HCT116 (cell line): ENCODE measurements at places on chromosomes 11 and 22.

- DNase-seq: no peak
Measured at GRCh38 chr11:5690216-5690615, 626 bp downstream of the TRIM22 start.

- DNase-seq: no peak
Measured at GRCh38 chr11:3605283-3605662, 36.5 kb downstream of the ART5 start.

- no peak for DNase-seq
Measured at GRCh38 chr22:36731916-36732315, 28.4 kb upstream of the CACNG2 start.

DNA sequence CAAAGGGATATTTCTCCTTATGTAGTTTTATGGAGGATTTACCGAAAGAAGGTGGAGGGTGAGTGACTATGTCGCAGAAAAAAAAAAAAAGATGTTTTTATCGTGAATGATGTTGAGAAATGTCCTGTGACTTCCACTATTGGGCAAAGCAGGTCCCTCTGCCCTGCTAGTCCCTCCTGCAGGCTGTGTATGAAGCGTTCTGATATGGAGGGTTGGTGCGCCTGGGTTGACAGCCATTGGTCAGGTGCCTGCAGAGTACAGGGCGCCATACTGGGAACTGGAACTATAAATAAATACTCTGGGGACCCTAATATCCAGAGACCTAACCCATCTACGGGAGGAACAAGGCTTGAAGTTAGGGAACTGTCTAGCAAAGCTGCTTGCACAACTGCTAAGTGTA, 1.5 kb downstream of the IL17RA start:
- DNase-seq: no peak

- DNase-seq: no peak
Measured at GRCh38 chr22:40265783-40266182, 80.5 kb upstream of the ADSL start.

- DNase-seq: no peak
Measured at GRCh38 chr11:43239791-43240190, 72.0 kb upstream of the API5 start.

DNA sequence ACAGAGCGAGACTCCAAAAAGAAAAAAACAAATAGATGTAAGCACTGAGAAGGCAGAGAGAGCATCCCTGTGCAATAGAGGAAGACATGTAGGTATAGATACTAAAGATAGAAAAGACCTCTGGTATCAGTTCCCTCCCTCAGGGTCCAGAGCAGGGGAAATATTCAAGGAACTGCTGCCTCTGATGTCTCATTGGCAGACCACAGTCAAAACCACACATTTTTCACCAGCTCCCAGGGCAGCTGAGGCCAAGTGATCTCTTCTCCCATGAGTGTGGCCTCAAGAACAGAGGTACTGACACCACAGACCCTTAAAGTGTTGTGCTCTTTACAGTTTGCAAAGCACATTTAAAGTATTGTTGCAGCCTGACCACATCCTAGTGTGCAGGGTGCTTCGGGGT, 288.5 kb downstream of the NTM start:
- DNase-seq: no peak

DNA sequence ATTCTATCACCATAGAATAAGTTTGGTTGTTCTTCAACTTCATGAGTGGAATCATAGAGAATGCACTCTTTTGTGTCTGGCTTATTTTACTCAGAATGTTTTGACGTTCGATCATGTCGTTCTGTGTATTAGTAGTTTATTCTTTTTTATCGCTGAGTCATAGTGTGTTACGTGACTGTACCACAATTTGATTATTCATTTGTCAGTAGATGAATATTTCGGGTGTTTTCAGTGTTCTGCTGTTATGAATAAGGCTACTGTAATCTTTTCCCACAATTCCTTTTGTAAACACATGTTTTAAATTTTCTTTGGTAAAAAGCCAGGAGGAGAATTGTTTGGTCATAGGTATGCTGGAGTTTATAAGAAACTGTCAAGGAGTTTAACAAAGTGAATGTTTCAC, 279.9 kb upstream of the B3GAT1 start:
- DNase-seq: no peak

DNA sequence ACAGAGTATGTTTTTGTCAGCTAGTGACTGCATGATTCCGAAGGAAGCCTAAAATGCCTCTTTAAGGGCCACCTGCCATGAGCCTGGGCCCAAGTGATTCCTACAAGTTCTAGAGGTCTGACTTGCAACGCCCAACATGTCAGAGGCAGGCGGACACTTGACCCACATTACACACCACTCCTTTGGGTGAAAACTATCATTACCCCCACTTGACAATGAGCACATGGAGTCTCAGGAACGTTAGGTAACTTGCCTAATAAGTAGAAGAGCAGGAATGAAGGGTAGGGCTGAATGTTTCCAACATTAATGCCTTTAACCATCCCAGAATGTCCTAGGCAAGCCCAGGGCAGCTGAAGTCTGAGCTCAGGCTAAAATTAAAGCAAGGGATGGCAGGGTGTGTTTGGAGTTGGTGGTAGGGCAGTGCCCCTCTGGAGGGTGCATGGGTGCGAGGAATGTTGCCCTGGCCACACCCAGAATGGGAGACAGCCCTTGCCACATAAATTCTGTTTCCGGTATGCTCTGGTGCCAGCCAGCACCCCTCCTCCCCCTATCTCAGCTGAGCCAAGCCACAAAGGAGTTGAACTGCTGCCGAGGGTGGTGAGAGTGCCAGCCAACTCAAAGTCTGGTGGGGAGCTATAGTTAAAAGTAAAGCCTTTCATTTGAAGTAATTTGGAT, 2.5 kb downstream of the PLAAT2 start:
- DNase-seq: no peak

DNA sequence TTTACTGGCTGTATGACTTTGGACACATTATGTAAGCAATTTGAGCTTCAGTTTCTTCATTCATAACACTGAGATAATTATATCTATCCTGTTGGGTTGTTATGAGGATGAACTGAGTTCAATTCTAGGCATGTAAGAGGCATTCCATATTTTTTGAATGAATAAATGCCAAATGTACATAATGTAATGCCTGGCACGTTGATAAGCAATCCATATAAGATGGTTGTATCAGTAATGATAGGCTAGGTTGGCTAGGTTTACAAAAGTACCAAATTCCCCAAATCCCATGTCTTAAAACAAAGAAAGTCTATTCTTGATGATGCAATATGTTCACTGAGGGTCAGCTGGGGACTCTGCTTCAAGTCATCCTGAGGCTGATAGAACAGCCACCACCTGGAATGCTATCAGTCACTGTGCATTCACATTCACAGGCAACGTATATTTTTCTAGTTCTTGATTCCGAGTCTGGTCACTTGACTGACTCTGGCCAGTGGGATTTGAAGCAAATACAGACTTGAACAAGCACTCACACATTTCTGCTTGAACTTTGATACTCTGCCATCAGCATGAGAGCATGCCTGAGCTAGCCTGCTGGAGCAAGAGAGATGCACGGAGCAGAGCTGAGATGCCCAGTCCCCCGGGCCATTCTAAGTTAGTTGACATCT, 104.0 kb upstream of the TIMP3 start:
- DNase-seq: no peak

- no peak for DNase-seq
Measured at GRCh38 chr11:94449437-94449836, 44.2 kb downstream of the MRE11 start.

- DNase-seq: no peak
Measured at GRCh38 chr11:112367895-112368294, 107.2 kb upstream of the PLET1 start.

- DNase-seq: no peak
Measured at GRCh38 chr22:50730941-50731661, 6.9 kb upstream of the ACR start.

DNA sequence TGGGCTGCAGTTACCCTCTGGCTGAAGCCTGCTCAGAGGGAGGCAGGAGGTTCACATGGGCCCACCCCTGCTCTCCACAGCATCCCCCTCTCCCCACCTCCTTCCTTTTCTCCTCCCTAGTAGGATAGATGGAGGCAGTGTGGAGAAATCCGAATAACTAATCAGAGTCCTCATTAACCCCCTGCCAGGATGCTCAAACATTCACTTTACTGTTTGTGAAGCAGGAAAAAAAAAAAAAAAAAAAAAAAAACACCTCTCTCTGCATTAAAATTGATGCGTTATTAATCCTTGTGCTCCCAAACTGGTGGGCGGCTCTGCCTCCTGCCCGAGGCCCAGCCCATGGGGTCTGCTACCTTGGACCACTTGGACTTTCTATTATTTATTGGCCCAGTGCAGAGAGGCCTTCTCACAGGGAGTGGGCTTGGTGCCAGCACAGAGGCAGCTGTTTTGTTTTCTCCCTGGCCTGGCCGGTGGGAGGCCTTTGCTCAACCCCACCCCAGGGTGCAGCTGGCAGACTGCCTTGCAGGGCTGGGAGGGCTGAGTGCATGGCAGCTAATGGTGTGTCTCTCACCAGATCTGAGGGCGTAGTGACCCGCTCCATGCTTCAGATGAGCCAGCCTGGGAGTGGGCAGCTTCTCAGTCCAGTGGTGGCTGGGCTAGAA, 150.7 kb downstream of the PKNOX2 start:
- DNase-seq: no peak

DNA sequence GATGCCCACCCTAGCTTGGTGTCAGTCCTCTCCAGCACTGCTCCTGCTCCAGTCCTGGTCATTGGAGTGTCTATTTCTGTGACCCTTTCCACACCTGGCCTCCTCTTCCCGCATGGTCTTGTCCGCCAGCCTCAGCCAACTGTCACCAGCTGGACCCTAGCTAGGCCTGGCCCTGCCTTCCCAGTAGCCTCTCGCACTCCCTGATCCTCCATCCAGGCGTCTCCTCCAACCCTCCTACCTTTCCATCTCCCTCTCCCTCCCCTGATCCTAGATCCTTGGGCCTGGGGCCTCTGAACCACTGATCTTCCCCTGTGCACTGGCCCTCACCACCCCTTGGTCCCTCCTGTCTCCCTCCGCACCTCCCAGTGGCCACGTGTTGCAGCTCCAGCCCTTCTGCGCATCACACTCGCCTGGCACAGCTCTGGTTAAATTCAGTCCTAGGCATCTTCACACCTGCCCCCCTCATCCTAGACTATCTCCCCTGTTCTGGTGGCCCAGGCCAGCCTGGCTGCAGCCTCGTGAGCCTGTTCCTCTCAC, 9.9 kb downstream of the SYNGR1 start:
- DNase-seq: no peak

DNA sequence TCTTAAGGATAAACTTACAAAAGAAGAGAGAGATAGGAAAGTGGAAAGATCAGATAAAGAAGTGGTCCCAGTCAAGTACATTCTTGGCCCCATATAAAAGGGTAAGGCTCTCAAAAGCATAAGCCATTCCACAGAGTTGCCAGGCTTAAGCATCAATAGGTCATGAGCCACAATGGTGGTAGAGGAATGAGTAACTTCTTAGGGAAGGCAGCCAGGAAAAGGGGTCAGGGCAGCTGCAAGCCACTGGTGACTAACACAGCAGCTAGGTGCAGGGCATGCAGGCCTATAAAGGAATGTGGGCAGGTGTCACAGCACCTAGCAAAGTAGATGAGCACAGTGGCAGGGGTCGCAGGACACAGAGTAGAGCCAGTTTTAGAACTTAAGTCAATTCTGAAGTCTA, 302.6 kb upstream of the FAT3 start:
- DNase-seq: no peak

GRCh38 chr22:33337524-33337923, 279.3 kb upstream of the SYN3 start:
- no peak for DNase-seq

DNA sequence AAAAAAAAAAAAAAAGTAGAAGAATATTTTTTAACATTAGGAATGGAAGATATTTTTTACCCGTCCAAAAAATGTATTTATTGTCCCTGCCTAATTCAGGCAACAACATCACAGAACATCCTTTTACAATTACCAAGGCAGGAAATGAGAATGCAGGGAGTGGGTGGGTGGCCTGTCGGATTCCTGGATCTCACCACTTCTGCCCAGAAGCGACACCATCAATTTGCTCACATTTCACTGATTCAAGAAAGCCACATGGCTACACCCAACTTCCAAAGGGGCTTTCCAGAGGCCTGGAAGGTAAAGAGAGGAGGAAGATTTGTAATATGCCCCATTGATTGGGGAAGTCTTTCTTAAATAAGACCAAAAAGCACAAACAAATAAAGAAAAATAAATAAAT, 93.8 kb upstream of the CLPB start:
- DNase-seq: no peak

DNA sequence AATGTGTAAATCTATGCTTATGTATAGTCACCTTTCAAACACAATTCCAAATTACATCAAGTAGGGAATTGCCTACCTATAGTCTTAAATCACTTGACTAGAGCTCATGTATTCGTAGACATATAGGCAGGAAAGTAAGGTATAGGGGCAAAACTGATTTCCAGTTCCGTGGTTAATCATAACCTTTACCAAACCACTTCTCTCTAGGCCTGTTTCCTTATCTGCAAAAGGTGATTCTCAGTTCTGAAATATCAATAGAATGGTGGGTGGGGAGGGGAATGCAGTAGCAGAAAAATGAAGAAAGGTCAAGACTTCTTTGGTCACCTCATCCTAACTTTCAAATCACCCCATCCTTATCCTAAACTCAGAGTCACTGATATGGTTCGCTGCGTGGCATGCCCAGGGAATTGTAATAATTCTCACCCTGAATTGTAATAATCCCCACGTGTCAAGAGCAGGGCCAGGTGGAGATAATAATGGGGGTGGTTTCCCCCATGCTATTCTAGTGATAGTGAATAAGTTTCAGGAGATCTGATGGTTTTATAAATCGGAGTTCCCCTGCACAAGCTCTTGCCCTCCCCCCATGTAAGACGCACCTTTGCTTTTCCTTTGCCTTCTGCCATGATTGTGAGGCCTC, 1.9 kb upstream of the ANO5 start:
- no peak for DNase-seq

DNA sequence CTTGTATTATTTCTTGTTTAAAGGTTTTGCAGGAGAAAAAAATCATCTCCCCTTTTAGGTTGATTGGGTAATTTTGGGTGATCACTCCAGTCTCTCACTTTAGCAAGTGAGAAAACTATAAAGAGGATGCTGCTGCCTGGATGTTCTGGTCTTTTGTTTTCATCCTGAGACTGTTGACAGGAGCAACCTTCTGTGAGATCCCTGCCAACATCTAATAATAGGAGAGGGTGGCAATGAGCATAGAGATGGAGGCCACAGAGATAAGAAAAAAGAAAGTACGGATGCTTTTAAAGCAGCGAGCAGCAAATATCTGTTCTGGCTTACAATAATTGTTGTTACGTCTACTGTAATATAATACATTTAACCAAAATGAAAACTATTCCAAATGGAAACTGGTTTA, 293.6 kb upstream of the MTNR1B start:
- DNase-seq: no peak

DNA sequence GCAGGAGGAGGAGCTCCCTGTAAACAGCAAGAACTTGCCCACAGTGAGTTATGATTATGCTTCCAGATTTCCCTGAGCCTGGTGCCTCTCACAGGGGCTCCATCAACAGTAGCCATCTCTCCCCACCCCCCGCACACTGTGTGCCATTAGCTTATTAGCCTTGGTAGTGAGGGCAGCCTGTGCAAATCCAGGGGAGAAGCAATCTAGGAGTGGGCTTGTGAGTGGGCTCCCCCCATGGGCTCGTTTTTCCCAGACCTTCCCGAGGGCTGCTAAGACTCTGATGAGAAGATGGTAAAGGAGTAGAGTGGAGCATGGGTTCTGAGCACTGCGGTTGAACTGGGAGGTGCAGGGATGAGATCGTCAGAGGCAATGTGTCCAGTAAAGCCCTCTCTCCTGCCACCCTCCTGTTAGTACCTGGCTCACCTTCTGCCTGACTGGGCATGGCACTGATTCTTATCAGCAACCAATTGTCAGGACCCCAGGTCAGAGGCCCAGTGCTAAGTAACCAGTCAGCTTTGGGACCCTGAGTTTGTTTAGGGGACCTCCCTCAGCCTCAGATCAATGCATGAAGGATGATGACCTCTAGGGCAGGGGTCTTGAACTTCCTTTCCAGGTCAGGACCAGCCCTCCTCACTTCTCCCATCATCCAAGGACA, 38.4 kb upstream of the TP53I11 start:
- no peak for DNase-seq
